Neuronal stem cell (in vitro differentiated cells): ENCODE measurements at places on chromosomes 5 and 9.

DNA sequence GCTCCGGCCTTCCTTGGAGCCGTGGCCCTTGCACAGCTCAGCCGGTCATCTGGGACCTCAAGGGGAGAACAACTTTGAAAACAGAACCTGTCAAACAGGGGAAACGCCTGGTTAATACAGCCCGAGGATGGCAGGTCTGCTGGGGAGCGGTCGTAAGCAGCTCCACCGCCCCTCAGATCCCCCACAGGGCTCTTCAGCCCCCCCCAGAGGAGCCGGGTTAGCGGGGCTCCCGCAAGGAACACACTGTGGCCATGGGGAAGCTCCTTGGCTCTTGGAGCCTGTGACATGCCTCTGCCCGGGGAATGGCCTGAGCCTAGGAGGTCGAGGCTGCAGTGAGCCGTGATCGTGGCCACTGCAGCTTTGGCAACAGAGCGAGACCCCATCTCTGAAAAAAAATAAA is 6.8 kb downstream of the TMEM250 start:
- no peak for DNase-seq

DNA sequence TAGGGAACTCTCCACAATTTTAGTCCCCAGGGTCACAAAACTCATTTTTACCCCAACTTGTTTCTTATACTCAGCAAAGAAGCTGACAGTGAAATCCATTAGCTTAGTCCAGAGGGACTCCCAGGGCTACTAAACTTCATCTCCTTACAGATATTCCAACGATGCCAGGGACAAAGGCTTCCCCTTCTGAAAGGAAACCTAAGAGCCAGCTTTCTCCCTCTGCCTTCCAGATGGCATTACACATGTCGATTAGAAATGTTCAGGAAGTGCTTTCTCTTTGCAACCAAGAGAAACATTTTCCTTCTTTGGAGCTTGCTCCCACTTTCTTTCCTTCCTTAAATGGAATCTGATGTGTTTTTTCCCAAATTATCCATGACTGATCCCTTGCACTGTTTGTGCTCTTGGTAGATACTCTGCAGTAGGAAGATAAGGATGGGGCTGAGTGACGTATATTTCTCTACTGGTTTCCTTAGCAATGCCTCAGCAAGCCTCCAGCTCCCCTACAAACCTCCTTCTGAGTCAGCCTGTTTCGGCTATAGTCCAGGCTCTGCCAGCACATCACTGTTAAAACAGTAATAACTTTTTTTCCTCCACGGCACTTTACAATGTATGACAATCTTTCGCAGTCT is 43.0 kb upstream of the HTR4 start:
- DNase-seq: no peak

DNA sequence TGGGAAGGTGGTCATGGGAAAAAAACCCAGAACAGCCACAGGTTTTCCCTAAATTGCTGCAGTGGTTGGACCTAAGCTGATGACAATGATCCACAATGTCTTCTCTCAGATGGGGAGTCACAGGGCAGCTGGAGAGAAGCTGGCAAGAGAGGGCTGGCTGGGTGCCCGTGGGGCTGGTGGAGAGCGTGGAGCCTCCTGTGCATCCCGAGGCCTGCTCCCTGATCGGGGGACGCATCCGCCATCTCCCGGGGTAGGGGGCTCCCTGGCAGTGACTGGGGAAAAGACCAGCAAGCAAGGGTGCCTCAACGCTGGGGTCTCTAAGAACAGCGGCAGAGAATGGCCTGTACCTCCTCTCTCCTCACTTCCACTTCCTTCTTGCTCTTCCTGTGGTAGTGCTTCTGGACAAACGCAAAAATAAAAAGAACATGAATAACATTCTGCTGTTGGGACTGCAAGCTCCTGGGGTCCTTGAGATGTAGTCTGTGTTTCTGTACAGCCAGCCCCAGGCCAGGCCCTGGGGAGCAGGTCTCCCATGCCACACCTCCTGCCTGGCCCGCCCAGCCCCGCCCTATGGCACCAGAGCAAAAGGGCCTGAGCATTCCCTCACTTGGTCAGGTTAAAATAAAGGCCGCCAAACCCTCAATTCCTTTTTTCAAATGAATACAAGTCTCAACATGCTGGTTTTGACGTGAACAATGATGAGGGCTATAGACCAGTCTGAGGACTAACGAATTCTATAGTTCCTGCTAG is 7.0 kb upstream of the MRNIP start:
- DNase-seq: no peak

GRCh38 chr5:74393943-74394342 is 246.6 kb downstream of the ENC1 start:
- no peak for DNase-seq

- DNase-seq: no peak
These were observed 70.3 kb downstream of the MAP1B start for GRCh38 chr5:72177538-72177937.

DNA sequence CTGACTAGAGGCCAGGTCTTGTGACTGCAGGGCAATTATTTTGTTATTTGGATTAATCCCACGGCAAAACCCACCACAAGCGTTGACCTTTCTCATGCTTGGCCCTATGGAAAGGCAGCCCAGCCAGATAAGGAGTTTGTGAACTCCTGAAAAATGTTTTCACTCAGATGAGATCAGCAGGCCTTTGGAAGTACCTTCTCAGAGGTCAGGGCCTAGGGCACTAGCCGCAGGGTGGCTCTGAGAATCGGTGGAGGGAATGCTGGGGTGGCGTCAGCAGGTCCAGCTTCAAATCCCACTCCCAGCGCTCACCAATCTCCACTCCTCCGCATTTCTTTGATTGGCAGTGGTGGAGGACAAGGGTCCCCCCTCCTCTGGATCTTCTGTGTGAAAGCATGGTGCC is 194.4 kb downstream of the GADD45G start:
- DNase-seq: no peak

DNA sequence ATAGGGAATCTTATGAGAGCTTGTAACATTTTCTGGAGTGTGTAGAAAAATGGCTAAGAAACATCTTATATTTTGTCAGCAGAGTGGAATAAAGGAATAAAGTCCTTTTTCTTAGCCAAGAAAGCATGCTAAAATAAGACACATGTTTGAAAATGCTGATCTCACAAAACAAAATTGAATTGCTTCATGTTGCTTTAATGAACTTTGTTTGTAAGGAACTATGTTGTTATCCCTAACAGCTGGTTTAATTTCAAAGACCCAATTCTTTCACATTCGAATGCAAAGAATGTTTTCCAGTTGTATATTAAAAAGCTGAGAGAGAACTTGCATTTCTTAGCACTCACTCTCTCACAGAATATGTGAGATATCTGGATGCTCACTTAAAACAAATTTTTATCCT is 107.6 kb downstream of the MUSK start:
- DNase-seq: no peak

GRCh38 chr5:148584103-148584502 is 70.2 kb downstream of the HTR4 start:
- DNase-seq: no peak

DNA sequence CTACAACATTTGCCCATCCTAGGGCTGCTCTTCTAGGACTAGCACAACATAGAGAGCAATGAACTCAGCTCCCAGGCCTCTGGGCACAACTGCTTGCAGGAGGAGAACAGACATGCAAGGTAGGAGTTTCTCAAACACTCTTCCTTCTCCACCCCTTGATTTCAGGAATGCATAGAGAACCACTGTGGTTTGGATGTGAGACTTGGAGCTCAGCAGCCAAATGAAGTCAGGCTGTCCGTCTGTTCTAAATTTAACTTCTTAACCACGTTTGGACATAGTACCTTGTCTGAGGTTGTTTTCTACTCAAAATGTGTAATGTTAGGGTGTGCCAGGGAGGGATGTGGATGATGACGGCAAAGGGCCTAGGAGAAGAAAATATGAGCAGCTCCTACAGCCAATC is 515.1 kb upstream of the TNC start:
- no peak for DNase-seq

DNA sequence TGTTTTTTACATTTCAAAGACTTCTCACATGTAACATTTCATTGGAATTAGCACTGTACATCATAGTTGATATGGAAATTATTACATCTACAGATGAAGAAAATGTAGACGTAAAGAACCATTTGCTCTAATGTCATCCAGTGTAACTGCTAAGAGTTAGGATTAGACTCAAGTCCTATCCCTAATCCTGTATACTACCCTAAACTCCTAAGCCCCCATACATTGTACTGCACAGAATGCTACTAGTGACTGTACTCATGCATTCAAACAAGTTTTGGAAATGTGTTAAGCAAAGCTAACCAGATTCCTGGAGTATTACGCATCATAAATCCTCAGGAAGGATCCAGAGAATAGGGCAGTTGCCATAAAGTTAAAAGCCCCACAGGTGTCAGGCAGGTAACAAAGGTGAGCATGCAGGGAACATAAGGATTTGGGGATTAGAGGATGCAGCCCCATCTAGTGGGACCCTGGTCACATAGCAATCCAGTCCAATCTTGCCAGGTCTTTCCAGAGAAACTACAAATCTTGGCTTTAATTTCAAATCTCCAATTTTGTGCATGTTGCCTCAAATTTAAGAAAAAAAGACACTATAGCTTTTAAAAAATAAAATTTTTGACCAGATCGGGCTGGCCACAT is 32.0 kb downstream of the HAVCR1 start:
- peak; percentile 3 for DNase-seq

- no peak for DNase-seq
These were observed 25.2 kb downstream of the CCL28 start for GRCh38 chr5:43386960-43387362.

- no peak for DNase-seq
These were observed 5.6 kb upstream of the GPX3 start for GRCh38 chr5:151014680-151015343.

GRCh38 chr5:107698286-107698685 is 27.5 kb upstream of the EFNA5 start:
- no peak for DNase-seq

- no peak for DNase-seq
These were observed 107.3 kb downstream of the MRPL36 start for GRCh38 chr5:1692381-1692780.

- peak; percentile 67 for DNase-seq
These were observed 165.3 kb downstream of the BNC2 start for GRCh38 chr9:16705111-16705604.

- DNase-seq: peak; percentile 62
These were observed 25.7 kb downstream of the PDGFRB start for GRCh38 chr5:150129813-150130492.

DNA sequence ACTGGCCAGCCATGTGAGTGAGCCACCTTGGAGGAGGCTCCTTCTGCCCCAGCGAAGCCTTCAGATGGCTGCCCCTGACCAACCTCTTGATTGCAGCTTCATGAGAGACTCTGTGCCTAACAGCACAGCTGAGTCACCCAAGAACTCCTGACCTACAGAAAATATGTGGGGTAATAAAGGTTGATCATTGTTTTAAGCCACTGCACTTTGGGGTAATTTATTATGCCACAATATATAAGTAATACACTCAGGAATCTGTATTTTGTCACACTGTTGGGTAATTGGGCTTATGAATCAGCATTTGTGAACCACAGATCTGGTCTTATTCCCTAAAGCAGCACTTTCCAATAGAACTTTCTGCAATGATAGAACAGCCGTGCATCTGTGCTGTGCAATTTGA is 24.4 kb upstream of the VDAC1 start:
- no peak for DNase-seq

- DNase-seq: no peak
These were observed 280.5 kb upstream of the VLDLR start for GRCh38 chr9:2341126-2341525.

DNA sequence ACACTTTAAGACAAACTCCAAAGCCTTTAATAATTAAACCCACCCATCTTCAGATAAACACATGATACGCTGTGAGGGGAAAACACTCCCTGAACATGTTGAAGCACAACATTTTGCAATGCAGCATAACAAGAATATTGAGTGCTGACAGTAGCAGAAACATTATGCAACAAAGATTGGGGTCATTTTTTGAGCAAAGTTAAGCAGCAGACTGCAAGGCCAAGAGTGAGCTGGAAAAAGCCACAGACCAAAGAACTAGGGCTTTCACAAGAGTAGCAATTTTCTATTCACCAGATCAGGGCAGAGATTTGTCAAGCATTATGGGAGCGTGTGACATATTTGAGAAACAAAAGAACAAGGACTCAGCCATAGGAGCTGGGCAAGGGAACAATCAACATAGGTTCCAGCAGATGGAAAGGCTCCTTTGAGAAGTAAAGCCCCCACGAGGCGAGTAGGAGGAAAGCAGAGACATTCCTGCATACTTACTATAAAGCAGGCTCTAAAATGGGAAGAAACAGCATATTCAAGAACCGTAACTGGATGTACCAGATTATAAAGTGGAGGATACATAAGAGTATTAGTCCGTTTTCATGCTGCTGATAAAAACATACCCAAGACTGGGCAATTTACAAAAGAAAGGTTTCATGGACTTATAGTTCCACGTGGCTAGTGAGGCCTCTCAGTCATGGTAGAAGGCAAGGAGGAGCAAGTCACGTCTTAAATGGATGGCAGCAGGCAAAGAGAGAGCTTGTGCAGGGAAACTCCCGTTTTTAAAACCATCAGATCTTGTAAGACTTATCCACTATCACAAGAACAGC is 4.8 kb upstream of the TTC23L start:
- no peak for DNase-seq

DNA sequence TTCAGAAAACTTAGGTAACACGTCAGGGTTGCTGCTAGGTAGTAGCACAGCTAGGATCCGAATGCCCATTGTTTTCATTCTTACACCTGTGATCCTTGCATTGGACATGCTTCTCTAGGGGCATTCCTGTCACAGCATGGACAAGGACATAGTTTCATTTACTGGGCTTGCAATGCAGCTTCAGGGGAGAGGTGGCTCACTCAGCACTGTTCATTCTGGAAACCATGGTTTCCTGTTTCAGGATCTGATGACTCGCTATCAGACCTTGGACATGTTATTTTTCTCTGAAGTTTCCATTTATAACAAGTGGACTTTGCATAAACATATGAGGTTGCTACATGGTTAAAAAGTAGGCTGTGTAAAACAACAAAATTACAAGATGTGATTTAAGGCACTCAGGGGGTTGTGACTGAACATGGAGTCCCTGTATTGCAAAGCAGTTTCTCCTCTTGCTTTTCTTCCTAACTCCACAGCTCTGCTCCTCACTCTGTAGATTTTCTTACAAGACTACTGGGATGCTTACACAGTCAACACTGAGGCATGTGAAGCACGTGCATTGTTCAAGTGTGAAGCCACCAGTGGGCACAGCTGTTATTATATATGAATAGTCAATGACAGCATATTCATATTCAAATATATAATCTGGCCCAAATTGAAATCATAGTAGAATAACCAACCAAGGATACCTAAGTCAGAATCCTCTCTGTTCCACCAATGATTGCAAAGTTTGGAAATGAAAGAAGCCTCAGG is 66.1 kb upstream of the STK32A start:
- no peak for DNase-seq

DNA sequence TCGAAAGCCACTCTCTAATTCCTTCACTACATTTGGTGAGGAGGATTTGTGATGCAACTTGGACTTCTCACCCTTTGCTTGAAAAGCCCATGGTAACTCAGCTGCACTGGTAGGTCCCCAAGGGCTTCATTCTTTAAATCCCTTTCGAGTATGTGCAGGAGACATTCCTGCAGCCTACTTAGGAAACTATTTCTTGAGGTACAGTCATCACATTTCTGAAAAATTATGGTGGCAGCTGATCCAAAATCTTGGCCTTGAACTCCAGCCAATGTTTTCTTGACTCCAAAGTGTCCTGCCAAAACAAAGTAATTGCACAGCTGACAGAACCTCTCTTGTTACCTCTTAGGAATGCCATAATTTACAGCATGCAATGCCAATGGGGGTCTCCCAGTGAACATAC is 99.7 kb downstream of the NPR3 start:
- DNase-seq: no peak

- DNase-seq: no peak
These were observed 1.7 kb downstream of the MEGF9 start for GRCh38 chr9:120712539-120713031.

- DNase-seq: no peak
These were observed 479.7 kb downstream of the CETN3 start for GRCh38 chr5:89929834-89930233.

GRCh38 chr5:2753452-2754420 is 2.3 kb upstream of the IRX2 start:
- DNase-seq: no peak
